ENCODE measurements at places on chromosomes 12 and 14.

DNA sequence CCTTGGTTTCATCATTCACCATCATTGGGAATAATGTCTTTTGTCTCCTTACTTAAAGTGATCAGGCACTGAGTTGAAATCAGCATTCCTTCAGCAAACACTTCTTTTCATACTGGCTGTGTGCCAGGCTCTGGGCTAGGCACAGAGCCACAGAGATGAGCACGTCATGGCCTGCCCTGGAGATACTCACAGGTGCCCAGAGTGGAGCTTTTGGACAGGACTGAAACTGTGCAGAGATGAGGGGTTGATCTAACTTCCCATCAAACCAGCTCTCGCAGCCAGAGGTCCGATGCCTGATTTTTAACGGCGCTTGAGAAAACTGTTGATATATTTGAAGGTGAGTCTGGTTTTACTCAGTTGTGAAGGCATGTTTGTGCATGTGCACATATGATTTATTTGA, 43.1 kb downstream of the CACNA1C start:
- DNase-seq = no peak

- DNase-seq = no peak
These were observed 2.3 kb upstream of the SLC22A17 start for GRCh38 chr14:23354990-23355389.

DNA sequence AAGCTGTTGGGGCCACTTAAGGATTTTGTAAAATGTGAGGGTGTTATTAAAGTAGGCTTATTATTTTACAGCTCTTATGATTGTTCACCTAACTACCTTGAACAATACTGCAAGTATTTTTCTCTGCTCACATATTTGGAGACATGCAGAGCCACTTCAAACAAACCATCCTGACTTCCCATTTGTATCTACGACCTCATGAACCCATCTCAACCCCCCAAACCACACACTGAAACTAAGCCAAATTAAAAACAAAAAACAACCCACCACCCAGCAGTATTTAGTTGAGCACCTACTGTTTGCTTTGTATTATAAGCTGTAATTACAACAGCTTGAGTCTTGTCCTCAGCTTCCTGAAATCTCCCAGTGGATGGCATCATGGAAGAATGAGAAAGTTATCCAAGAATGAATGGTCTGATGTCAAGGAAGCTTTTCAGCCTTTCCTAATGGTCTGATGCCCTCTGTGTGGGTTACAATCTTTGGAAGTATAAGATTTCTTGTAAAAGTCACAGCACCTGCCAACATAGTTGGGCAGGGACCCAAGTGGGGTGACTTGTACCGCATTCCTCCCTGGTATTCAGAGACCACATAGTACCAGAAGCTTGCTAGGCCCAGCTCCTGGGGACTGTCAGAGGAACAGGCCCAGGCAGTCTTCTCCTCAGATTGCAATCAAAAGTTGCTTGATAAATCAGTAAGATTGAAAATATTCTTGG, 416.6 kb downstream of the ZFP36L1 start:
- no peak for DNase-seq

GRCh38 chr14:59028476-59029202, 159.8 kb upstream of the DAAM1 start:
- DNase-seq = peak; percentile 51

DNA sequence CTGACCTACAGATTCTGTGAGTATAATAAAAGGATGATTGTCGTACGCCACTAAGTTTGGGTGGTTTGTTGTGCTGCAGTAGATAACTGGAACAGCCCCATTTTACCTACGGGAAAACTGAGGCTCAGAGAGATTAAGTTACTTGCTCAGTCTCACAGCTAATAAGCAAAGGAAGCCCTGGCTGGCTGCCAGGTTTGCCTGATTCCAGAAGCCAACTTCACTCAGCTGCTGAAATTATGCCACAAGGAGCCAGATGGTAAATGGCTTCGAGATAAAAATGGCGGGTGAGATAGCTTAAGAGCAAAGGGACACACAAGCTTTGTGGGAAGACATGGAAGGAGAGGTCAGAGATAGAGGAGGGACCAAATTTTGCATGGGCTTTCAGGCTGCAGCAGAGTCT, 191.5 kb upstream of the NOS1 start:
- DNase-seq = no peak

- no peak for DNase-seq
These were observed 15.3 kb downstream of the MAP3K12 start for GRCh38 chr12:53483979-53484377.

DNA sequence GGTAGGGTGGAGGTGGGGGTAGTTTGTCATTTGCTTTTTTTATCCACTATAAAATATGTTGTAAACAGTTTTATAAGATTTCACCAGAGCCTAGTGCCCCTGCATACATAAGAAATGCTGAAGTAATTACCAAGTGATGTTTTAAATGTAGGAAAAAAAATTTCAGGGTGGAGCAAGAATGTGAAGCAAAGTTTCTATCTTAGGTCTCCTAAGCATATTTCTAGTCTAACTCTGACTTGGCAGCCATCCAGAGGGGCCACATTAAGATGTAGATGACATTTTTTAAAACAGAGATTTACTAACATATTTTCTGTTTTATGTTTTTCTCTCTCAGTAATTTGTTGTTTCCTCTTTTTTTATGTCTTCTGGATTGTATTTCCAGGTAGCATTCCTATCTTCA, 15.8 kb upstream of the KRAS start:
- DNase-seq = no peak

GRCh38 chr12:94969424-94969823, 34.1 kb downstream of the NDUFA12 start:
- no peak for DNase-seq

DNA sequence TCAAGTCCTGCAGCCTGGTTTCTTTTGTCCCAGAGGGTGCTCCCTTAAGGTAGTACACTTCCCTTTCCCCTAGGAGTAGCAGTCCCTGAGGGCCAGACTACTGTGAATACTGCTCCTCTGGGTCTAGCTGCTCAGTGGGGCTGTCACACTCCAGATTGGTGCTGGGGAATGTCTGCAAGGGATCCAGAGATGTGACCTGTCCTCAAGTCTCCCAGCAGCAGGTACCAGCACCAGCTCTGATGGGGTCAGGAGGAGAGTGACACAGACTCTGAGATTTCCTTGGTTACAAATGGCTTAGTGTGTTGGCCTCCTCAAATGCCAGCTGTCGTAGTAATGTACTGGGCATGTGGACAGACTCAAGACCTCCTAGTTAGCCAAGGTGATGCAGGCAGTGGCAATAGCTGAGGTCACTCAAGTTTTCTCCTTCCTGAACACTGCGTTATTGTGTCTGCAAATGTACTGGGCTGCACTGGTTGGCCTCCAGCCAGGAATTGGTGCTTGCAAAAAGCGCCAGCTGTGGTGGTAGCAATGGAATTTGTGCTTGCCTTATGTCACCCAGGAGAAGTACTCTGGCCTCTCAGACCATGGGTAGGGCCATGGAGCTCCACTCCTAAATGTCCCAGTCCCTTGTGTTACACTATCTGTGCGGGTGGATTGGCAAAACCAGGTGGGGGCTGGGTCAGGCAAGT, 36.4 kb upstream of the AEBP2 start:
- DNase-seq = peak; percentile 58

GRCh38 chr14:54219261-54220070, 177.3 kb upstream of the CDKN3 start:
- no peak for DNase-seq

DNA sequence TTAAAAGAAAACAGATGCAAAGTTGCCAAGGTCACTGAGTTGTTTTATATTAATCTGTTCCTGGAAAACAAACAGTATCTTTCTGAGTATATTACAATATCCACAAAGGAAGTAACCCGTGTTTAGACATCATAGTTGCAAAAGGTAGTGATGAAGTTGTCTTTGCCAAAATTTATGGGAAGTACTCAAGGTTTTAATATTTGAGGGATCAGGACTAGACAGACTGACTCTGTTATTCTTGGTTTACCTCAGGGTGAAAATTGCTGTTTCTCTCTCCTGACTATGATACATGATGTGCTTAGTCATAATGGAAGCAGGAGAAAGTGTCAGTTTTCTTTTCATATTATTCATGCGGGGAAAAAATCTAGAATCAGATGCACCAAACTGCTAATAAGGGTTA, 28.3 kb downstream of the TMEM233 start:
- no peak for DNase-seq

DNA sequence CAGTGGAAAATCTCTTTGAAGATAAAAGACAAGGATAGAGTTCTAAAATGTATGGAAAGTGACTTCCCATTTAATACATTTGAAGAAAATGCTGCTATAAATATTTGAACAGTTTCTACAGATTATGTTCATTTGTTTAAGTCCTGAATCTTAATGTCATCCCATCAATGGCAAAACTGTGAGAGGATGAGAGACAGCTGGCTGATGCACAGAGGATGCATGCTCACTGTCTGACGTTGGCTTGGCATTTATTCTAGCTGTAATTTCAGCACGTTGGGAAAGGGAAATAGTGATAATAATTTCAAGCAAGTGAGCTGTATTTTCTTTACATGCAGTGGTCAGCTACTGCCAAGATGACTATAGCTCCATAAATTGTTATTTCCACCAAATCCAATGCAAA, 40.5 kb downstream of the PPFIA2 start:
- no peak for DNase-seq

DNA sequence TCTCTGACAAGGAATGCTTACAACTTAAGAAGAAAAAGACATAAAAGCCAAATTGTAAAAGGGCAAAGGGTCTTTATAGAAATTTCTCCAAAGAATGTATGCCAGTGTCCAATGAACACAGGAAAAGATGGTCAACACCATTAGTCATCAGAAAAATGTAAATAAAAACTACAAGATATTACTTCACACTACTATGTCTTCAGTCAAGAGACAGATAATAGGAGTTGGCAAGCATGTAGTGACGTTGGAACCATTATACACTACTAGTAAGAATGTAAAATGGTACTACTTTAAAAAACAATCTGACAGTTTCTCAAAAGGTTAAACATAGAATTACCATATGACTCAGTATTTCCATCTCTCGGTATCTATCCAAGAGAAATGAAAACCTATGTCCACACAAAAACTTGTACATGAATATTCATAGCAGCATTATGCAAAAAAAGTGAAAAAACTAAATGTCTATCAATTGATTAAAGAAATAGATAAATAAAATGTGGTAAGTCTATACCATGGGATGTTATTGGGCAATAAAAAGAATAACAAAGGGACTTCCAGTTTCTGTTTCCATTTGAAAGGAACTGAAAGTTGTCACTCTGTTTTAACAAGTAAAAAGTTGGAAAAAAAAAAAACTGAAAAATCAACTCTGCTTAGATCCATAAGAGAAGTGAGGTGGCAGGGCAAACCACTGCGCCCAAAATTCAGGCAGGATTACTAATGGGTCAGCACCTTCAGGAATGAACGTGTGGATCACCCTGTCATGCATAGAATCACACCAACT, 69.8 kb downstream of the ALG10B start:
- DNase-seq = no peak

DNA sequence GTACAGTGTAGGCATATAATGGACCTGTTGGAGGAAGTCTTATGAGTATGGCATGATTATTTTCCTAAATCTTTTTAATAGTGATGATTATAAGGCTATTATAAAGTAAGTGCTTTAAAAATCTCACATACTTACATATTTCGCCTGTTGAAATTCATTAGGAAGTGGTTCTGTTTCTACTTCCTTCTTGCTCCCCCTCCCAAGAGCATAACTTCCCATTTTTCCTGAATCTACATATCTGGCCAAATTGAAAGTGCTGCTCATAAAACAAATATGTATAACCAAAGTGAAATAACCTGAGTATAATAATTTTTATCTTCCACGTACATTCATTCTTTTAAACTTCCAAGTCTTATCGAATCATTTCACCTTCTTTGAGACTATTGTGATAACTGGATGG, 455.6 kb upstream of the SEL1L start:
- DNase-seq = no peak

DNA sequence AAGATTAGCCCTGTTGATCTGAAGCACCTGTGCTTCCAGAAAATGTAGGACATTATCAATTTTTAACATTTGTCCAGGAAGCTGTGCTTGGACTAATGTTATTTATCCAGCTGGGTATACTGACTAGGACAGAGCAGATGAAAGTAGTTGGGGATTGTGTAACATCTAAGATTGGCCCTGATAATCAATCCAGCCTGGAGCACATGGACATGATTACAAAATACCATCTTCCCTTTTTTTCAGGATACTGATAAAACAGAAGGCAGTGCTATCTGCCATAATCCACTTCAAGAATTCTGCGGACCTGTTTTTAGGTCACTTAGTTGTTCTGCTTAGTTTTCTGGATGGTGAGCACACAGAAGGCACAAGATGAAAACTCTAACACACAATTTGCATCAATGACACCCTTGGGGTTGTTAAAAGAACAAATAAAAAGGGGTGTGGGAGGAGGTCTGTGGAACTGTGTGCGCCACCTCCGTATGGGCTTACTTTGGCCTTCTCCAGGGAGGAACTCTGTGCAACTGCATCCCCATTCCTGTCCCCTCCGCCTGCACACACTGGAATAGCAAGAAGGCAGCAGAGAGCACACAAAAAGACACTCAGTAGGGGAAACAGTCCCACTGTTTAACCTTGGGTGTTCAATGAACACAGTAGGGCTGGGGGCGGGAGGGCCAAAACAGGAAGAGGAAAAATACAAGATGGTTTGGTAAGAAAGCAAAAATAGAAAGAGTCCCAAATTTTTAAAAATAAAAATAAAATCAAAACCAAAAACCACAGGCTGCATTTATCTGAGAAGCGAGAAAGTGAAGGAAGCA, 31.1 kb upstream of the DUSP6 start:
- no peak for DNase-seq

DNA sequence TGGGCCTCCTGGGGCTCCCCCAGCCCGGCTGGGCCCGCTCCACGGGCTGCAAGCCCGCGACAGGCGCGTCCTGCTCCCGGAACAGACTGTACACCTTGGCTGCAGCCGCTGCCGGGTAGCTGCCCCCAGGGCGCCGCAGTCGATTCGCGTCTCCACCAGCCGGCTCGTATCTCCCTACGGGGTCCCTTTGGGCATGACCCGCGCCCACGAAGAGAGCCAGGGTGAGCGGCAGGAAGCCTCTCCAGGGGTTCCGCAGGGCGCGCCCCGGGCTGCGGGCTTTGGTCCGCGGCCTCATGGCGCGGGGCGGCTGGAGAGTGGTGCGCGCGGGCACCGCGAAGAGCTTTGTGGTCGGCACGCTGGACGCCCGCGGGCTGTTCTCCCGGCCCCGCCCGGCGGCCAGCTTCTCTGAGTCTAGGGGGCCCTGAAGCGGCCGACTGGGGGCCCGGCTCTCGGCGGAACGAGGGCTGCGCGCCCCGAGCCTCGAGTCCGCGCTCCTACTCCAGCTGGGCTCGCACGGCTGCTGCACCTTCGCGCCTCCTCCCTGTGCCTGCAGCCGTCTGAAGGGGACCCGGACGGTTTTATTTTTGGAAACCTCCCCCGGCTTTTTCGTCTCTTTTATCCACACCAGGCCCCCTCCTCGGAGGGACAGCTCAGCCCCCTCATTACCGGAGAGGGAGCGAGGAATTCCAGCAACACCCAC, at the start of gene LTBP2:
Gene LTBP2 (minus strand): TSS at position 588 of the 700 bp plus-strand sequence. CDS start 293 bp downstream, at position 295.
- no peak for DNase-seq

Measured in DMS 273 treated with DMSO at 0.1 percent for 48 hours (cell line).